ENCODE measurements at places on chromosomes 7 and 10.

DNA sequence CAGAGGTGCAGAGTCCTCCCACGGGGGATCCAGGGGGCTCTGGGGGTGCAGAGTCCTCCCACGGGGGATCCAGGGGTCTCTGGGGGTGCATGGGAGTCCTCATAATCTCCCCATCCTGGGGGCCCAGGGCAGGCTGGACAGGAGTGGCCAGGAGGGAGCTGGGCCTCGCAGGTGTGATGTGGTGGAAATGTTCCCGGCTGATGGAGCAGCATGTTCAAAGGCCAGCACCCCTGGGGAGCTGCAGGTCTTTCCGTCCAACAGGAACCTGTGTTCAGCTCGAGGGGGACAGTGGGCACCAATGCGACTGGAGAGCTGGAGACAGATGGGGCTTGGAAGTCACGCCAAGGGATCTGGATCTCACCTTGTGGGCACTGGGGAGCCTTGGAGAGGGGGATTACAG, 38.5 kb upstream of the PSMG3 start:
- DNase-seq = no peak

DNA sequence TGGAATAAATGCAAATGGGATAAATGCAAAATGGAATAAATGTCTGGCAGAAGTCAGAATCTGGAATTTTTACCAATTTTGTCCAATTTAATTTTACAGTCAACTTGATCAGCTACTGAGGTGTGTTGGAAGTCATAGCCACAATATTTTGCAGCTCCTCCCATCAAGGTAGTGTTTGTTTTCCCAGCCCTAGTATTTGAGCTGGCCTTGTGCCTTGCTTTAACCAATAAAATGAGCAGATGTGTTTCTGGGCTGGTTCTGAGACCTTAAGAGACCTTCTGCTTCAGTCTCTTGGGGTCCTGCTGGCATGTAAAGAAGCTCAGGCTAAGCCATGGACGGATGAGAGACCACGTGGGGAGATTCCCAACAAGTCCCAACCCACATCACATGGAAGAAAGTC, 42.7 kb upstream of the RSBN1L start:
- DNase-seq = no peak

GRCh38 chr10:76982671-76983070, 654.9 kb downstream of the KCNMA1 start:
- no peak for DNase-seq

DNA sequence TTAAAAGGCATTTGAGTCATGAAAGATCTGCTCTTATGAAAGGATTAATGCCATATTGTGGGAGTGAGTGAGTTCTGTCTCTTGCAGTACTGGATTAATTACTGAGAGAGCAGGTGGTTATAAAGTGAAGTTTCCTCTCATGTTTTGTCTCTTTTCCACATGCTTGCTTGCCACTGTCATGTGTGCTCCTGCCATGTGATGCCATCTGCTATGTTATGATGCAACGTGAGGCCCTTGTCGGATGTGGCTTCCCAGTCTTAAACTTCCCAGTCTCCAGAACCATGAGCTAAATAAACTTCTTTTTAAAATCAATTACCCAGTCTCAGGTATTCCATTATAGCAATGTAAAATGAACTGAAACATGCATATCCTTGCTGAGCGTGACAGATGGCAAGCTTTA, 22.7 kb upstream of the TCTN3 start:
- no peak for DNase-seq

GRCh38 chr10:114342976-114343375, 61.3 kb downstream of the AFAP1L2 start:
- DNase-seq = no peak
